ENCODE measurements at places on chromosomes 3 and 15.

- no peak for DNase-seq
Observed at GRCh38 chr15:59236394-59236793, 29.8 kb downstream of the LDHAL6B start.

DNA sequence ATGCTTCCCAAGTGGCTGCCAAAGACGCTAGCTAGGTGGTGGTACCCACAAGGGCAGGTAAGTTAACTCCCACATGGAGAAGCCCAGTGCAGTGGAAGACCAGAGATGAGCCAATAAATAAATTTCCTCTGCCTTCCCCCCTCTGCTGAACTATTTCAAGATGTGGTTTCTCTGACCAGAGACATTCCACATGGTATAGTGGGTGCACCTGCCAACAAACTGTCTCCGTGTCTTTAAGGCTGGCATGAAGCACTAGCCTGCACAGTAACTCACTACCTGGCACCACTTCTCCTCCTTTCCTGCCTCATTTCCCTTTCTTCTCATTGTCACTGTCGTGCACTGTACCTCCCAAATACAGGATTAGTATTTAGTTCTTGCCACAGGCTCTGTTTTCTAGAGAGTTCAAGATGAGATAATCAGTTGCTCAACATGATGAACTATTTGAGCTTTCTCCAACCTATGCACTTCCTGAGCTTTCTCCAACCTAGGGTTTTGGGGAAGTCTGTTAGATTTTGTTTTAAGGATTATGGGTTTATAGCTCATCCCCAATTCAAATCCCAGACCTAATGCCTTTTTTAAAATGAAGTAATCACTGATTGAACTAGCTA, 8.4 kb upstream of the CRTAP start:
- no peak for DNase-seq

DNA sequence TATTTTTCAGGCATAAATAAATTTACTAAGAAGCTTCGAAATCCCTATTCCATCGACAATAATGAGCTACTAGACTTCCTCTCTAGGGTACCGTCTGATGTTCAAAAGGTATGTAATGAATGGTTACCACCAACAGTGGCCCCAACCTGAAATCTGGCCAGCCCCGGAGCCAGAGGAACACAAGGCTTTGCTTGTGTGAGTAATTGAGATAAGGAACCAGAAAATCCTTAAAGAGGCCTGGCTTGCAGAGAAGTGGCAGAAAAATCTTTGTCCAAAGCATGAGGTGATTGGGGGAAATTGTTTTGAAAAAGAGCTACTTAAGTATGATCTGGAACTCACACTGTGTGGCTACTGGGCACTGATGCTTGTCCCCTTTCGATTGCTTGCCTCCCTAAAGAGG, 245.3 kb downstream of the MCTP2 start:
- no peak for DNase-seq

- no peak for DNase-seq
Observed at GRCh38 chr15:85630311-85630710, 164.4 kb downstream of the KLHL25 start.

DNA sequence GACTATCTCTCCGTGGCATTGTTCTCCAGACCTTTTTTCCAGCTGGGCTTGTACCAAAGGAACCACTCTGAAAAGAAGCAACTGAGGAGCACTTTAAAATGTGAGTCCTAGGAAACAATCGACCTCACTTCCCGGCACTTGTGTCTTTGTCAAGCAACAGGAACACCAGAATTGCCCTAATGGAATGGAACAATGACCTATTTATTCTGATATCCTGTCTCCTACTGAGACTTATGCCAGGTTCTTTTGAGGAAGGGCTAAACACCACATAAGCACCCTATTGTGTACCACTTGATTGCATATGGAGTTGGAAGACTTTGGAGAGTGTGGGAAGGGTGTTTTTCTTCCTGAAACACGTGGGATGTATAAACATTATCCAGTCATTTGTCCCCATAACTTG, 56.8 kb upstream of the TGFBR2 start:
- no peak for DNase-seq

DNA sequence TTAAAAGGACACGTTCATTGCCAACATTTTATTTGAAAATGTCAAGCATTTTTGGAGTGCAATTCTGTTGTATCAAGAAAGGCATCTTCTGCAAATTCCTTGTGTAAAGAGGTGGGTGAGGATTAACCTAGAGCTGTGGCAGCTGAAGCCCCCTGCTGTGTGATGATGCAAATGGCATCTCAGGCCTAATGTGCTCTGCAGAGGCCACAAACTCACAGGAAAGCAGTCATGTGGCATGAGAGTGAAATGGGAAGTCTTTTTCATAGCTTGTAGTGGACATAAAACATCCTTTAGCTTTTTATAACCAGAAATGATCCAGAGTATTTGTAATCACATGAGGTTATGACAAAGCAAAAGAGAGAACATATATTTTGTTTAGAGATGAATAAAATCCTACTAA, 6.4 kb downstream of the CADM2 start:
- DNase-seq = no peak

DNA sequence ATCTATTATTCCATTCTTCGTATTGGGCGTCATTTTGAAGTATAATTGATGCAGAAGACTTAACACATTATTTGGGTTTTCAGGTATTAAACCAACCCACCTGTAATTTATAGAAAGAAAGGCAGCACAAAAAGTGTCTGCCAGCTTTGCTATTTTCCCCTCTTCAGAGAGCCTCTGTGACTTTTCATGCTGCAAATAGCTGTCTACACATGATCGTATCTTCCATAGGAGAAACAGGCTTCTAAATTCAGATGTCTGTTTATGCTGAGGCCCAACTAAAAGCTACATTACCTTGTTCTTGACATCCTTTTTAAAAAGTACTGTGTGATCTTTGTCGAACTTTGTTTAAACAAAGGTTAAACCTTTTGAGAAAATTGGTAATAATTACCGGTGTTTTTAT, 5.0 kb downstream of the ACKR2 start:
- DNase-seq = no peak

DNA sequence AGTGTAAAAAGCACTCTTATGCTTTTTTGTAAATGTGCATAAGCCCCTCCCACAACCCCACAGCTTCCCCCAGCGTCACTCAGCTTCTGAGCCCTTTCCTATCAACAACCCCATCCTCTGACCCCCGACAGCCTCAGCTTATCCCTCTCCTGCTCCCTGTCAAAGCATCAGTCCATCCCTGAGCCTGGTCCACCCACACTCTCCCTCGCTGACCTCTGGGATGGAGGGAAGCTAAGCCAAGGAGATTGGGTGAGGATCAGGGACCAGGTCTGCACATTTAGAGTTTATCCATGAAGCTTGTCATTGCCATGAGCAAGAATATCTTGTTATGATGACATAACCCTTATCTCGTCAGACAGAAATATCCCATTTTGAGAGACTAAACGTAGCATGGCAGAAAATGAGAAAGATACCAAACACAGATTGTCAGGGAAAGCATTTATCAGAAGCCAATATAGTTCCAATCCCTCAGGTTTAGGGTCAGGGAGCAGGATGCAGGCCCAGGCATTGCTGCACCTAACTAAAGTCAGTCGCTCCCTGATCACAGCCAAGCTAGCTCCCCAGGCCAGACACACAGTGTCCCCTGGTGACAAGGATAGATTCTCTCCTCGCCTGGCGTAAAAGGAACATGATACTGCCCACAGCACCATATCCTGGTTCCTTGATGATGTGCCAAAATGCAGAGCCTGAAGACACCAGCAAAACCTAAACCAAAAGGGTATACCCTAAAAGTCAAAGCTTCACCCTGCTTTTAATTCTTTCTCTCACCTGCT, 66.9 kb downstream of the DCLK3 start:
- no peak for DNase-seq

- no peak for DNase-seq
Observed at GRCh38 chr3:45225465-45226205, 452 bp downstream of the TMEM158 start.

DNA sequence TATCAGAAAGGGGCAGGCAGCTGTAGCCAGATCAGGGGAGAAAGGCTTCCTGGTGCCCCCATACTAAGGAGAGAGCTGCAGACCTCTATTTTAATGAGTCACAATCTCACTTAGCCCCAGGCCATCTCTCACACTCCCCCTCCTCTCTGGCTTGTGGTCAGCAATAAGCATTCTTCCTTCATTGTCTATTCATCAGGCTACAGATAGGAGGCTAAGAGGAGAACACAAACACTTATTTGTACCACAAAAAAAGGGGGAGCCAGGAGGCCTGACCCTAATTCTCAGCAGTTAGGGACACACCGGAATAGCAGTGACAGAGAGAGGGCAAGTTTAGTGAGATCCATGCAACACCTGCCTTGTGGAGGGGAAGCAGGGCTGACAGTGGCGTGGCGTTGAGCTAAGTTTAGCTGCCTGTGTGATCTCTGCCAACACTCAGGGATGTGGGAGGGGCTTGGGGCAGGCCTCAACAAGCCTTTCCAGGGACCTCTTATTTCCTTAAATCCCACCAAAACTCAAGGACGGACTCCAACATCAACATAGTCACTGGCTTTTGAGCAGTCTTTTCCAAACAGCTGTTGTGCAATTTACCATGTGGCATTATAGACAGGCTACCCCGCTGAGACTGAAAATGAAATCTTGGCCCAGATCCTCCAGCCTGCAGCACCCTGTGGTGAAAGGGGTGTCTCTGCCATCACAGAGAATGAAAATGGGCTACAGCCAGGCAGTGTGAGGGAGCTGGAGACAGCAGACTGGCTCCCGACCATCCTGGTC, 191.9 kb upstream of the TSC22D2 start:
- DNase-seq = no peak

GRCh38 chr3:3037156-3037555, 73.0 kb downstream of the IL5RA start:
- no peak for DNase-seq

DNA sequence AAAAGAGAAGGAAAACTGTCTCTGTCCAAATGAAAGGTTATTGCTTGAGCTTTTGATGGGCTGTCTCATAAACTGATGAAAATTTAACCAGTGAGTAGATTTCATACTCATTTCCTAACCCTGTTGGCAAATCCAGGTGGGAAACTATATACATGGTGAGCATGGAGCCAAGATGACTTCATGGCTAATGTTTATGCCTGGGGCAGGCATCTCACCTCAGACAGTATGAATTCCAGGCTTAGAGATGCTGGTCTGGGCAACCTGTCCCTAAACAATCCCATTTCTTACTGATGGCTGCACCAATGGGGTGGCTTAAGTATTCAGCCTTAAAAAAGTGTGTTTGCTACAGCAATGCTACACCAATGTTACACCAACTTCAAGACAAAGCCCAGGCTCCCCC, 58.1 kb downstream of the SLTM start:
- no peak for DNase-seq

GRCh38 chr15:65829130-65829764, 37.2 kb upstream of the DENND4A start:
- no peak for DNase-seq

DNA sequence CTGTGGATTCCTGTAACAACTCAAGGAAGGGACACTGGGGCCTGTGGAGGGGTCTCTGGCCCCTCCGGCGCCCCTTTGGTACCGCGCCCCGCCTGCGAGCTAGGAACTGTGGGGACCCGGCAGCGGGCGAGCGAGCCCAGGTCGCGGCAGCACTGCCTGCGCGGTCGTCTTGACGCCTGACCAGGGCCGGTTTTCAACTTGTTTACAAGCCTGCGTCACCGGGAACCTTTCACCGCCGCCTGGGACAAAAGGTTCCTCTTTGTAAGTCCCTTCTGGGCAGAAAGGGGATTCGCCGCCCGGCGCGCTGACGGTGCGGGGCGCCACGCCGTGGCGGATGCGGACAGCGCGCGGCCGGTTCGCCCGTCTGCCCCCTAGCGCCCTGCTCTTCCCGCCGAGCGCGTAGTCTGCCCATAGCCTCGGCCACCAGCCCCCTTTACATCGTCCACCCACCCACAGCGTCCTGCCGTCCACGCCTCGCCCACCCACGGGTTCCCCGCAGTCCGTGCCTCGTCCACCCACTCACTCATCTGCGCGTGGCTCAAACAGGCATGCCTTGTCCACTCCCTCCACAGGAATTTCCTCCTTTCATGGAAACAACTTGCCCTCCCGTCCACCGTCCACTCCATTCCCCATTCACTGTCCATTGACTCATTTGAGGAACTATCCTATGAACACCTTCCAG, 5.5 kb upstream of the CFAP100 start:
- peak; percentile 26 for DNase-seq

- DNase-seq = no peak
Observed at GRCh38 chr3:26683902-26684301, 61.3 kb downstream of the LRRC3B start.

GRCh38 chr15:41501191-41501917, 7.7 kb downstream of the ITPKA start:
- DNase-seq = no peak

DNA sequence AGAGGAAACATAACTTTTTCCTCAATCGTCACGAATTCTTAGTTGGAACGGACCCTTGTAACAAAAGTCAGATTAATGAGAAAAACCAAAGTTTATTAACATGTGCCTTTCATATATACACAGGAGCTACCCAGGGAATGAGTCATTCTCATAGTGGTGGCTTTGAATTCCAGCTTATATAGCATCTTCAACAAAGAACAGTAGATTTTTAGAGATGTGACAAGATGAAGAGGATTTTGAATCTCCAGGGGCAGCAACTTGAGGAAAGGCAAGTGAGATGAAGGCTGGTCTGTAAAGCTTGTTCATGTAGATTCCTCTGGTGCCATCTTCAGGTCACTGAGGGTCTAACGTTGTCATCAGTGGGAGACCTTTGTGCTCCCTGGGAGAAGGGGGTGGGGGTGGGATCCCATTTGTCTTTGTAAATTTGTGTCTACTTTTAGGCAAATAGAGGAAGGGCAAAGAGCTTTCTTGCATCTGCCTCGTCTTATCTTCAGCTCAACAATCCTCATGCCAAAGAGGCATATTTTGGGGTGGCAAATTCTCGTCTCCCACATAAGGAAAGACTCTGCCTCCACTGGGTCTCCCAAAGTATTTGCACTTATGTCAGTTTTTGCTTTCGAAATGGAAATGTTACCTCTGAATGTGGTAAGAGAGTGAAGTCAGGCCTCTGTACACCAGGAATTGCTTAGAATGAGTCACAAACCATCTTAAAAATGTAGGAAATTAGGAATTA, 29.5 kb downstream of the CLEC3B start:
- no peak for DNase-seq

- no peak for DNase-seq
Observed at GRCh38 chr15:90609242-90610180, 79.8 kb downstream of the CRTC3 start.

DNA sequence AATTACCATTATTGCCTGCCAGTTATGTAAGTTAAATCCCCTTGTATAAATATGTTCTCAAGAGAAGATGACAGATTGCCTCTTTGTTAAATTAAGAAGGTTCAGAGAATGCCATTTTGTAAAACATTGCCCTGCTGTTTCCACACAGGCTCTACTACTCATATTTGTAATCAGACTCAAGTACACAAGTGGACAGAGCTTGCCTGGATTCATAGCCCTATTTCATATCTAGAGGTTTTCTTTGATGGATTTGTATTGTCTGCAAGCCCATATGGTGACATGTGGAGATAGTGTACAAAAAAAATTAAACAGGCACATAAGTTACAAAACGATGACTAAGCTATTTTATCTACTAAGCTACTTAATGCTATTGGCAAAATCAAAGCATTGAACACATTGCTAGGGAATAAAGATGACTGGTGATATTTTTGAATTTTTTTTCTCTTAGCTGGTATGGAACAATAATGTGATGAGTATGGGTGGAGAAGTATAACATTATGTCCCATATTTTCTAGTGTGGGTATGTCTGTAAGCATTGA, 1286.6 kb upstream of the ALCAM start:
- DNase-seq = no peak

- no peak for DNase-seq
Observed at GRCh38 chr3:61932499-61932898, 371.1 kb downstream of the PTPRG start.

GRCh38 chr15:31510057-31510456, 183.4 kb downstream of the KLF13 start:
- no peak for DNase-seq

- DNase-seq = no peak
Observed at GRCh38 chr3:158743664-158744566, 11.7 kb upstream of the RARRES1 start.

- DNase-seq = no peak
Observed at GRCh38 chr3:145869958-145870357, 291.0 kb downstream of the PLOD2 start.
